CD8-positive, alpha-beta memory T cell (primary cell): ENCODE measurements at places on chromosomes 6 and 20. TPM values are rescaled to one million over a fixed set of nuclear protein-coding genes. Genes with fewer than 3 reads are reported as not detected.

The FOXQ1 gene
- total RNA-seq = not detected

The GPX5 gene
- not detected for total RNA-seq

The THBS2 gene
- not detected for total RNA-seq

The TGM2 gene
- total RNA-seq = not detected

The NCR2 gene
- total RNA-seq = not detected

The LINC00237 gene
- not detected for total RNA-seq

The PPARD gene
- total RNA-seq = 14.8 TPM

The ANKEF1 gene
- total RNA-seq = 2.3 TPM

The KHDRBS2 gene
- total RNA-seq = not detected

The ZNF341 gene
- 5.0 TPM for total RNA-seq

The SLC17A1 gene
- not detected for total RNA-seq

The TNFAIP3 gene
- 298 TPM for total RNA-seq

The SLC52A3 gene
- not detected for total RNA-seq

GRCh38 chr6:66496659-66497058 is 789.6 kb upstream of the EYS start:
- no peaks in the 10 kb centered on the region for H3K27me3 ChIP-seq
- H3K36me3 ChIP-seq = no peaks in the 10 kb centered on the region
- no peak for DNase-seq
- H3K4me1 ChIP-seq = no peaks in the 10 kb centered on the region
- H3K4me3 ChIP-seq = no peak overlapping the region
- H3K27ac ChIP-seq = no peak overlapping the region

GRCh38 chr20:4087923-4088322 is 72.6 kb upstream of the RNF24 start:
- H3K4me3 ChIP-seq = no peak overlapping the region
- no peak overlapping the region for H3K27ac ChIP-seq
- no peak for DNase-seq
- no peaks in the 10 kb centered on the region for H3K27me3 ChIP-seq
- H3K36me3 ChIP-seq = no peaks in the 10 kb centered on the region

DNA sequence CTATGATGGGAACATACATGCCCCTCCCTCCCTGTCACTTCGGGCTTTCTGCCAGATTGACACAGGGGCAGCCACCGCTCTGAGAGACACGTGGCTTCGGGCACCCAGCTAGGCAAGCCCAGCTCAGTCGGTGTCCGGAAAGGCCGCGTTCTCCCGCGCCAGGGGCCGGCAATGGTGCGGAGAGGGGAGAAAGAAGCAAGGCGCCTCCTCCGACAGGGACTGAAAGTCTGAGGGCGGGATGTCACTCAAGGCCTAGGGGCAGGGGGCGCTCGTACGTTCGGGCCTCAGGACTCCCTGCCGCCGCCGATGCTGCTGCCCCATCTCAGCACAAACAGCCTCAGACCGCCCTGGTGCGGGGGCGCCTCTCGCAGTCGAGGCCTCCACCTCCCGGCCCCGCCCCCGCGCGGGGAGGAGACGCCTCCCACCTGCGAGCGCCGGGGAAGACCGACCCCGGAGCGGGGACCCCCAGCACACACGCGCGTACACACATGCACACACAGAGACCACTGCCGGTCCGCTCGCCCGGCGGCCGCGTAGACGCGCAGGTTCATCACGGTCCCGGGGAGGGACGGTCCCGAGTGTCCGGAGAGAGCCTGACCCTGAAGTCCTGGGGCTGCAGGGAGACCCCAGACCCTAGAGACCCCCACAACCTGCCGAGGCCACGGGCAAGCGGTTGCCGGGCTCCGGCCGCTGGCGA is 1.9 kb downstream of the GRM4 start:
- peak; percentile 28 for DNase-seq
- H3K4me1 ChIP-seq = peaks cover 24% of the 10 kb centered on the region
- peak overlapping the region; percentile 51 for H3K4me3 ChIP-seq
- H3K27ac ChIP-seq = no peak overlapping the region
- H3K36me3 ChIP-seq = no peaks in the 10 kb centered on the region

- no peak overlapping the region for H3K4me3 ChIP-seq
- no peak for DNase-seq
- no peaks in the 10 kb centered on the region for H3K4me1 ChIP-seq
- no peak overlapping the region for H3K27ac ChIP-seq
Observed at GRCh38 chr6:146190581-146190980, 161.7 kb downstream of the GRM1 start.

- H3K4me3 ChIP-seq = no peak overlapping the region
- no peaks in the 10 kb centered on the region for H3K4me1 ChIP-seq
- no peaks in the 10 kb centered on the region for H3K27me3 ChIP-seq
- H3K36me3 ChIP-seq = no peaks in the 10 kb centered on the region
- no peak for DNase-seq
Observed at GRCh38 chr20:32784369-32785080, 22.3 kb downstream of the DNMT3B start.

GRCh38 chr20:59376109-59376841 is 75.9 kb downstream of the EDN3 start:
- no peak overlapping the region for H3K4me3 ChIP-seq
- no peaks in the 10 kb centered on the region for H3K4me1 ChIP-seq
- H3K27me3 ChIP-seq = no peaks in the 10 kb centered on the region

GRCh38 chr20:17626217-17627007 is 55.6 kb downstream of the RRBP1 start:
- H3K4me1 ChIP-seq = no peaks in the 10 kb centered on the region
- H3K27me3 ChIP-seq = no peaks in the 10 kb centered on the region
- H3K27ac ChIP-seq = no peak overlapping the region
- DNase-seq = no peak
- no peak overlapping the region for H3K4me3 ChIP-seq

DNA sequence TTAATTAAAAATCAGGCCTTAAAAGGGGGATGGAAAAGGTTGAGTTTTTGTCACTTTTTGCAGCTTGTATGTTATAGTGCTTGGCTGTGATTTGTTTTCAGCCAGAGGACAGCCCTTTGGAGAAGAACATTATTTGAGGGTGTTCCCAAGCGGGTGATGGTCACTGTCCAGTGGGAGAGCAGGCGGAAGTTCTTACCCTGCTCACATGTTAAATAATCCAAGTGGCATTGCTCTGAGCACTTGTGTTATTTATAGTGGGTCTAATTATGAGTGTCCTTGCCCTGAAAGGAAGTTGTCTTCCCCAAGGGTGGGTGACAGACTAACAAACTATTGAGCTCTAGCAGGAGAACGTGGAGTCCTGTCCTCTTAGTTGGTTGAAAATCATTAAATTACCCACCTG is 49.5 kb downstream of the DOK5 start:
- no peak for DNase-seq
- H3K36me3 ChIP-seq = no peaks in the 10 kb centered on the region
- no peaks in the 10 kb centered on the region for H3K4me1 ChIP-seq

DNA sequence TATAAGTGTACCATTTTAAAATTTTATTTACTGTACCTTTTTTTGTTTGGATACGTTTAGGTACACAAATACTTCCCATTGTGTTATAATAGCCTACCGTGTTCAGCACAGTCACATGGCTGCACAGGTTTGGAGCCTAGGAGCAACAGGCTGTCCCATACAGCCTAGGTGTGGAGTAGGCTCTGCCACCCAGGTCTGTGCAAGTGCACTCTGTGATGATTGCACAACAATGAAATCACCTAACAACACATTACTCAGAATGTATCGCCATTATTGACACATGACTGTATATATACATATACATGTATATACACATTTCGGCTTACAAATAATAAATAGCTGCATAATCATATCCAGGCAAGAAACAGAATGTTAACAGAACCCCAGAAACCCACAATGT is 15.4 kb downstream of the SERAC1 start:
- H3K27me3 ChIP-seq = no peaks in the 10 kb centered on the region
- no peak for DNase-seq
- no peaks in the 10 kb centered on the region for H3K4me1 ChIP-seq
- H3K27ac ChIP-seq = no peak overlapping the region
- H3K4me3 ChIP-seq = no peak overlapping the region

DNA sequence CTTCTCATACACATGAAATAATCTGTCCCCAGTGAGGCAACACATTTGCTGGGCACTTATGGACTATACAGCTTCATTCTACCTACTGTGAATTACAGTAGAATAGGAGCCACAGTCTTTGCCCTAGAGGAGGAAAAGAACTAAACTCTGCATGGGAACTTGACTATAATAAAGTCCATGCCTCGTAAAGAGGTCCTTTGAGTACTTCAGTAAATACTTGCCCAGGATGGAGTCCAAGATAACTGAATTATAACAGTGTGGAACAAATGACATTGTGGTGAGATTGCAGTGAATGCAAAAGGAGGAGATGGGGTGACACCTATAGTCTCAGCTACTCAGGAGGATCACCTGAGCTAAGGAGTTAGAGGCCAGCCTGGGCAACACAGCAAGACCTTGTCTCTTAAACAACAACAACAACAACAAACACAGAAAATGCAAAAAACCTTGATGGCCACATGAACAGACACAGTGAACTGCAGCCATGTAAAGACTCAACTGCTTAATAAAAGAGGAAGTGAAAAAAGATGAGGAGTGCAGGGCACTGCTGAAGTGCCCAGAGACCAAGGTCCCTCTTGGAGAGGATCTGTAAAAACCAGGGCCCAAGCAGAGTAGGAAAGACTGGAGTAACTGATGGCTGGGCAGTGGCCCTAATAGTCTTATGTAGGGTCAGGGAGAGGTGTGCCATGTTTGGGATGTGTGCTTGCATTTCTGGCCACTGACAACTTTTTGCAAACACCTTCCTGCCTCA is 3.7 kb downstream of the MRPS18A start:
- H3K4me1 ChIP-seq = peaks cover 18% of the 10 kb centered on the region
- H3K4me3 ChIP-seq = no peak overlapping the region
- DNase-seq = no peak
- peaks cover 25% of the 10 kb centered on the region for H3K36me3 ChIP-seq

DNA sequence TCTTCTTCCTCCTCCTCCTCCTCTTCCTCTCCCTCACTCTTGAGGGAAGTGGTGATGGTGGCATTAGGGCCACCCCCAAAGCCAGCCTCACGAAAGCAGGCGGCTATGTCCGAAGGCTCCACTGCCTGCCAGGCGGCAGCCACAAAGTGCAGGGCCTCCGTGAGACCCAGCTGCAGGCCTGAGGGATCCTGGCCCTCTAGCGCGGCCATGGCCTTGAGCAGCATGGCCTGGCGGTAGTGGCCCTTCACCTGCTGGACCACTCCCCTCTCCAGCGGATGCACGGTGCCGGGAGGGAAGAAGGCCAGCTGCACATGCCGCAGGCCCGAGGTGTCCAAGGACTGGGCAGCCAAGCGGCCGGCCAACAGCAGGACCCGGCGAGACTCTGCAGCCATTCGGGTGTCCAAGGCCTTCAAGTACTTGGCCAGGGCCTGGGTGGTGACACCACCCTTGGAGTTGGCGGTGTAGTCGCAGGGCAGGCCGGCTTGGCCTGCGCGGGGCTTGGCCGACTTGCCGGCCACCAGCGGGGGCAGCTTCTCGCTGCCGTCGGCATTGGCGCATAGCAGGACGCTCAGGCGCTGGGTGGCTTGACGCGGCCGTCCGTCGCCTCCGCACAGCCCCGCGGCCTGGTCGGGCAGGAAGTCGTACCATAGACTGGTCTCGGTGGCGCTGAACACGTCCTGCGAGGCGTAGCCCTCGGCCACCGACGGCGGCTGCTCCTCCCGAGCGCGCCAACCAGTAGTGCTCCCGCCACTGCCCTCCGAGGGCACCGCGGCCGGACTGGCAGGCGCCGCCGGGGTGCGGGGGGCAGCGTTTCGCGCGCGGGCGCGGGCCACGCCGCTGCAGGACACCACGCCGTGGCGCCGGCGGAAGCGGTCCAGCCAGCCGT is 1.1 kb downstream of the CENPB start:
- peak overlapping the region; percentile 16 for H3K27ac ChIP-seq
- no peaks in the 10 kb centered on the region for H3K27me3 ChIP-seq
- H3K36me3 ChIP-seq = no peaks in the 10 kb centered on the region
- no peak for DNase-seq

DNA sequence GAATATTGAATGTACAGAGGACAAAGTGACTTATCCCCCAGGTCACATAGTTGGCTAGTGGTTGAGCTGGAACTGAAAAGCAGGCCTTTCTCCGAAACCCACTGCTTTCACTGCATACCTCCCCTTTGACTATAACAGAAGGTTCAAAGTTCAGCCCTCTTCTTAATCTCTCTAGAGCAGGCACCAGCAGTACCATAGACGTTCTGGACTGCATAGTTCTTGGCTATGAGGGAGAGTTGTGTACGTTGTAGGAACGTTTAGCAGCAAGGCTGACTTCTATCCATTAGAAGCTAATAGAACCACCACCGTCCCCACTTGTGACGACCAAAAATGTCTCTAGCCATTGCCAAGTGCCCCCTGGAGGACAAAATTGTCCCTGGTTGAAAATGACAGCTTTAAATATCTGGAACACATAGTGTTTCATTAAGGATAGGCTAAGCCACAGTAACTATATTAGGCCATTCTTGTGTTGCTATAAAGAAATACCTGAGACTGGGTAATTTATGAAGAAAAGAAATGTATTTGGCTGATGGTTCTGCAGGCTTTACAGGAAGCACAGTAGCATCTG is 123.8 kb upstream of the MTHFD1L start:
- no peak overlapping the region for H3K4me3 ChIP-seq
- no peaks in the 10 kb centered on the region for H3K4me1 ChIP-seq
- no peaks in the 10 kb centered on the region for H3K36me3 ChIP-seq
- H3K27ac ChIP-seq = no peak overlapping the region
- no peak for DNase-seq
- no peaks in the 10 kb centered on the region for H3K27me3 ChIP-seq

- H3K27me3 ChIP-seq = no peaks in the 10 kb centered on the region
- no peak for DNase-seq
- H3K4me1 ChIP-seq = no peaks in the 10 kb centered on the region
- H3K36me3 ChIP-seq = no peaks in the 10 kb centered on the region
- no peak overlapping the region for H3K4me3 ChIP-seq
Observed at GRCh38 chr6:77425216-77425615, 38.1 kb downstream of the HTR1B start.

DNA sequence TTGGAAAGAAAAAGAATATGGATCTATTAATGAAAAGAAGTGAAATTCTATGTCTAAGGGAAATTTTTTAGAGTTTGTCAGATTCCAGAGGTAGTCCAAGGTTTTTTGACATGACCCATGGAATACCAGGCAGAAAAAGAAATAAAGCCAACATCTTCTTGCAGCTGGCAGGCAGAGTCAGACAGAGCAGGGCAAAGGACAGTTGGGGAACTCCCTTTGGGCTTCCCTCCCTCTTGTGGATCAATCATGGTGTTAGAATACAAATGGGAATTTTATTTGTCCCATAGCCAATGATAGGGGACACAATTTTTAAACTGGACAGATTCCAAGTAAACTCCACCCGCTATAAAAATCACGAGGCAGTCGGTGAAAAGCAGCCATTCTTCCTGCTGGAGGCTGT is 92.1 kb upstream of the TAB2 start:
- no peaks in the 10 kb centered on the region for H3K27me3 ChIP-seq
- H3K4me1 ChIP-seq = peaks cover 4% of the 10 kb centered on the region
- DNase-seq = no peak
- H3K27ac ChIP-seq = no peak overlapping the region
